ENCODE measurements at places on chromosomes 2 and 18.

DNA sequence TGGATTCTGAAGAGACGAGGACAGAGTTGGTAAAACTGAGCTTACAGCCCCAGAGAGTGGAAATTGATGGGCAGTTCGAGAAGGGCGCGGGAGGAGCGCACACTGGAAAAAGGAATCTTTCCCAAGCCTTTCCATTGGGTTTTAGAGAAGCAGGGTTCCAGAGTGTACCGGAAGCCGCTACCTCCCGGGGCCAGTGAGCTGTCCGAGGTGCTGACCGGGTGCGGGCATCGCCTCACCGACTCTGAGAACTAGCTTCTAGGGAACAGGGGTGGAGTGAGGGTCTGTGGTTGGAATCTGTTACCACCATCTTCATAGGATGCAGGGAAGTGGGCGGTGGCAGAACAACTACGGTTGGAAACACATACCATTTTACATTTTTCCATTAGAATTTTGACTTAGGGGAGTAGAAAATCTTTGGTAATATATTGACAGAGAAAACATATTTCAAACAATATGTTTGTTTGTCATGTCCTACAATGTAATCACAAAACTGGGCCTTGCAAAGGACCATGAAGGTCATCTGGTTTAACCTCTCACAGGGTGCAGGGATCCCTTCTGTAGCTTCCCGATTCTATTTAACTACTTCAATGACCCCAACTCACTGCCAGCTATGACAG, 724 bp downstream of the NMS start:
- no peak for DNase-seq

DNA sequence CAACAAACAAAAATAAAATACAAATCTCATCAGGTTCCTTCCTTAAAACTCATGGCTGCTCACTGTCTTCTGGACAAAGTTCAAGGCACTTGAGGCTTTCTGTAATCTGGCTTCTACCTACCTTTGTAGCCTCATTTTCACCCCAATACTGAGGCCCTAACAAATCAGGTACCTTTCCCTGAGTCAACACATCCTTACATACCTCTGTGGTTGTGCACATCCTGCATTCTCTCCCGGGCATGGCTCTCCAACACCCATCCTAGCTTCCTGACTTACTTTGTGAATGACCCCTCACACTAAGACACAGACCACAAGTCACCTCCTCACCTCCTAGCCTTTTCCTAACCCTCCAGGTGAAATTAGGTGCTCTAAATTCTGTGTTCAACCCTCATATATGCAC, 190.9 kb downstream of the PID1 start:
- no peak for DNase-seq

- no peak for DNase-seq
These were observed 248.8 kb downstream of the XIRP2 start for GRCh38 chr2:167136879-167137596.

- DNase-seq = no peak
These were observed 21.6 kb downstream of the PTPN2 start for GRCh38 chr18:12862467-12862866.

- no peak for DNase-seq
These were observed 89.7 kb downstream of the KCTD1 start for GRCh38 chr18:26458526-26459232.
